ENCODE measurements at places on chromosomes 6 and 20. TPM values are rescaled to one million over a fixed set of nuclear protein-coding genes. Genes with fewer than 3 reads are reported as not detected.

DNA sequence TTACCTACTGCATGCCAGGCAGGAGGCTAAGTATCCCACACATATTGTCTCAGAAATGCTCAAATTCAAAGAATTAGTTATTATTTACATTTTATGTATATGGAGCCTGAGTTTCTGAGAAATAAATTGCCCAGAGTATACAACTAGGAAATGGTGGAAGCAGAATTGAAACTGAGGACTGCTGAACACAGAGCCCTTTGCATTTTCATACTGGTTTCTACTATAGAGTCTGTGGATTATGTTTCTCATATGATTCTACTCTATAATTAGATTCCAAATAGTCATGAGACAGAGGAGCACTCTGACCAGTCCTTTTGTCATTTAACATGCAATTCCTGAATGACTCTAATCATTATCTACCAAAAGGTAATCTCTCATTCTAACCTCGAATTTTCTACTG is 254.3 kb downstream of the LMBRD1 start:
- H3K27ac ChIP-seq = no peak overlapping the region
- DNase-seq = no peak
- no peaks in the 10 kb centered on the region for H3K36me3 ChIP-seq
- no peaks in the 10 kb centered on the region for H3K4me1 ChIP-seq
- H3K27me3 ChIP-seq = no peaks in the 10 kb centered on the region

DNA sequence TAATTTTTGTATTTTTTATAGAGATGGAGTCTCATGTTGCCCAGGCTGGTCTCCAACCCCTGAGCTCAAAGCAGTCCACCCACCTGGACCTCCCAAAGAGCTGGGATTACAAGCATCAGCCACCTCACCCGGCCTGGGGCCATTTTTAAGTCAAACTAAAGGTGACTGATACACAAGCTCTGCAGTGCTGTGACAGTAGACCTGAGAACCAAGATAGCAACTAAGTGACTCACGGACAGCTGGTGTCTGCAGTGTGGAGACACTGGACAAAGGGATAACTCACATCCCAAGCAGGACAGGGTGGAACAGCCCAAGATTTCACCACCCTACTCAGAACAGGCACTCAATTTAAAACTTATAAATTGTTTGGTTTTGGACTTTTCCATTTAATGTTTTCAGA is 402.5 kb downstream of the CD83 start:
- H3K27ac ChIP-seq = no peak overlapping the region
- H3K36me3 ChIP-seq = no peaks in the 10 kb centered on the region
- no peaks in the 10 kb centered on the region for H3K27me3 ChIP-seq
- H3K4me1 ChIP-seq = no peaks in the 10 kb centered on the region

DNA sequence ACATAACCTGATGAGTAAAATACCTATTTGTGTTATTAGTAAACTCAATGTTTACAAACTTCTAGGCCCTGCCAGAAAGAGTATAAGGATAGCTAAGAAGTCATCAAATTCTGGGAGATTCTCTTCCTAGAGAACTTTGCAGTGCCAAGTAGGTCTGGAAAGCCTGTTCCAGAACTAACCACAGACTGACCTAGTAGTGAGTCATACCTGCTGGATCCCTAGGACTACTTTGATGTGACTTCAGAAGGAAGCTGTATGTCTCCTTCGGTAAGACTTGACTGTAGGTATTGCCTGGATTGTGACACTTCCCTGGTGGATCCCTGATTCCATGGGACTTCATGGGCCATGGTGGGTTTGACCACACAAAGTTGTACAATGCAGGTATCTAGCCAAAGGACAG is 131.7 kb downstream of the DNAH8 start:
- no peak overlapping the region for H3K4me3 ChIP-seq
- no peak overlapping the region for H3K27ac ChIP-seq
- no peak for DNase-seq

DNA sequence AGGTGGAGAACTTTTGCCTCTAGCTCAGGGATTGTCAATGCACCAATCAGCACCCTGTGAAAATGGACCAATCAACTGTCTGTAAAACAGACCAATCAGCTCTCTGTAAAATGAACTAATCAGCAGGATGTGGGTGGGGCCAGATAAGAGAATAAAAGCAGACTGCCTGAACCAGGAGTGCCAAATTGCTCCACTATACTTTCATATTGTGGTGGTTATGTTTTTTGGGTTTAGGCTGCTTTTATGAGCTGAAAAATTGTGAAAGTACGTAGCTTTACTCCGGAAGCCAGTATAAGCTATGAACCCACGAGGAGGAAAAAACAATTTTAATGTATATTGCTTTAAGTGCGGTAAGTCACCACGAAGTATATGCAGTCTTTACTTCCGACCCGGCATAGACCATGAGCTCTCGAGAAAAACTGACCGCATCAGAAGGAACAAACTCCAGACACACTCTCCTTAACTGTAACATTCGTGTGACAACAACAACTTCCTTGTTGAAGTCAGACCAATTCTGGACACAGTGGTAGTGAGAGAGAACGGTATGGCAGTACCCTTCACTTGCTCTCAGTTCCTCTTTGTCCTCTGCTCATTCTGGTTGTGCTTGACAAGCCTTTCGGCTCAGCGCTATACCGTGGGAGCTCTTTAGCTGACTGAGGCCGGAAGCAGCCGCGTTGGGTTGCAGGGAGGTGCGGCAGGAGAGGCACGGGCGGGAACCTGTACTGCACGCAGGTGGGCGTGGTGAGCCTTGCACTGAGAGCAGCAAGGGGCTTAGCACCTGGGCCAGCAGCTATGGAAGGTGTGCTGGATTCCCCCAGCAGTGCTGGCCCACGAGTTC is 81.9 kb upstream of the E2F3 start:
- H3K27ac ChIP-seq = no peak overlapping the region
- peaks cover 8% of the 10 kb centered on the region for H3K4me1 ChIP-seq
- H3K27me3 ChIP-seq = no peaks in the 10 kb centered on the region
- no peak for DNase-seq
- H3K4me3 ChIP-seq = no peak overlapping the region
- H3K36me3 ChIP-seq = no peaks in the 10 kb centered on the region

- H3K36me3 ChIP-seq = no peaks in the 10 kb centered on the region
- peaks cover 4% of the 10 kb centered on the region for H3K4me1 ChIP-seq
- DNase-seq = no peak
- no peak overlapping the region for H3K27ac ChIP-seq
- no peak overlapping the region for H3K4me3 ChIP-seq
These were observed 37.2 kb downstream of the SCML4 start for GRCh38 chr6:107786709-107787588.

DNA sequence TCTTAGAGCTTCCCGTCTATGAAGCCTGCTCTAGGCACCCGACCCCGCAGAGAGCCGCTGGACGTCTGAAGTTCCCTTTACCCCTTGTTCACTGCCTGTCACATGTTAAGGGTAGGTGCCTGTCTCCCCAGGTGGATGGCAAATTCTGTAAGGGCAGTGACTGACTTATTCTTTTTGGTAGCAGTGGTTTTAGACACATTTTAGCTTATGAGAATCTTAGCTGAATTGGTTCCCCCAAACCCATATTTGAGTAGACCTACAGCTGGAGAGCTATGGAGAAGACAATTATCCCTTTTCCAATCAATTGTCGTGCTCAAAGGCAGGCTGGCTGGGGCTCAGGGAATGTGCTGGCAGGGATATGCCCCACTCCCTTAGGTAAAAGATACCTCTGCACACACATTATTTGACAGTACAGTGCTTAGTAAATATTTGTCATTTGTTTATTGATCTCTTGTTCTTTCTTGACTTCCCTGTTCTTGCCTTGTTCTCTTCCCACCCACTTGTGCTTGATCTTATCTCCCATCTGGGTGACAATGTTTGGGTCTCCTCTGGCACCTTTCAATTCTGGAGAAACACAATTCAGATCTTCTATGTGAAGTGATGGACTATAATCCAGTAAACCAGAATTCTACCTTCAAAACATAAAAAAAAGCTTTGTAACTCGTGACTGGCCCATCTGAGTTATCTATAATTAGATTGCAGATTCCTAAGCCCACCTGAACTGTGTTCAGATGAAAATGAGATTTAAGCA is 114.3 kb upstream of the SLC2A12 start:
- no peaks in the 10 kb centered on the region for H3K4me1 ChIP-seq
- H3K27ac ChIP-seq = no peak overlapping the region
- no peaks in the 10 kb centered on the region for H3K36me3 ChIP-seq
- no peak for DNase-seq
- H3K27me3 ChIP-seq = no peaks in the 10 kb centered on the region

- no peaks in the 10 kb centered on the region for H3K36me3 ChIP-seq
- H3K4me1 ChIP-seq = no peaks in the 10 kb centered on the region
- H3K27me3 ChIP-seq = no peaks in the 10 kb centered on the region
- no peak overlapping the region for H3K4me3 ChIP-seq
- DNase-seq = no peak
These were observed 189.1 kb upstream of the EYS start for GRCh38 chr6:65896140-65896539.

GRCh38 chr6:163892824-163893561 is 478.5 kb downstream of the QKI start:
- DNase-seq = no peak
- no peaks in the 10 kb centered on the region for H3K4me1 ChIP-seq
- no peaks in the 10 kb centered on the region for H3K36me3 ChIP-seq
- no peak overlapping the region for H3K27ac ChIP-seq
- H3K4me3 ChIP-seq = no peak overlapping the region
- no peaks in the 10 kb centered on the region for H3K27me3 ChIP-seq

DNA sequence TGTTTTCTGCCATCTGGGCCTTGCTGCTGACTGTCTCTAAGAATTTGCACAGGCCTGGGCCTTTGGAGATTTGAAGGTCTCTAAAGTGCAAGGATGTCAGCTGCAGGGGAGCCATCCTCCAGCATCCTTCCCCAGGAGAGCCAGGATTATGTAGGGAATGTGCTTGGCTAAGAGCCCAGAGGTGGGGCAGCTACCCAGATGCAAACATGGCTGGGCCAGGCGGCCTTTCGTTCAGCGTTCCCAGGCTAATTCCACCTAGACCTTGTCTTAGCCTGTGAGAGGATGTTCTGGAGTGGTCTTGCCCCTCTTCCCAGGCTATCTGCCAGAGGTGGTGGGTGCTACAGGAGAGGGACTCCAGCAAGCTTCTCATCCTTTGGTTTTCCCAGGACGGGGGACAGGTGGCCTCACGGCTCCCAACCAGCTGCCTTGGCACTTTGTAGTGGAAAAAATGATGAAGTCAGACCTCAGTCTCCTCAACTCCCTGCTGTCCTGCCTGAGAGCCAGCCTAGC is 7.7 kb upstream of the PTGIS start:
- H3K4me3 ChIP-seq = no peak overlapping the region
- no peaks in the 10 kb centered on the region for H3K36me3 ChIP-seq
- peaks cover 14% of the 10 kb centered on the region for H3K4me1 ChIP-seq
- no peaks in the 10 kb centered on the region for H3K27me3 ChIP-seq
- no peak overlapping the region for H3K27ac ChIP-seq

GRCh38 chr20:38935285-38935684 is 9.1 kb downstream of the FAM83D start:
- no peaks in the 10 kb centered on the region for H3K36me3 ChIP-seq
- DNase-seq = no peak
- H3K27me3 ChIP-seq = no peaks in the 10 kb centered on the region
- no peak overlapping the region for H3K4me3 ChIP-seq
- no peak overlapping the region for H3K27ac ChIP-seq
- H3K4me1 ChIP-seq = peaks cover 44% of the 10 kb centered on the region

DNA sequence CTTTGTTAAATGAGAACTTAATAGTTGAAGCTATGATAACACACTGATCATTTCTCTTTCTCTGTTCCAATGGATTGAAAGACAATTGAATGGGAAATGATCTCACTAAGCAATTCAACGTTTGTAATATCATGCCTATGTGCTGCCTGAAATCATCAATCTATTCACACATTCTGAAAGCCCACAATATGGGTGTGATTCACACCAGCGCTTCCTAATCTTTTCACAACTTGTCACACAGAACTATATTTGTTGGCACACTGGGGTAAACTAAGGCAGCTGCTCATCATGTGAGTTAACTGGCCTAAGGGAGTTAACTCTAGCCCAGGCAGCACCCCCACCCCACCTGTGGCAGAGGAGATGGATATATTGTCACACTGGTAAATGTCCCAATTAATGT is 37.1 kb upstream of the UTRN start:
- no peak overlapping the region for H3K4me3 ChIP-seq
- no peaks in the 10 kb centered on the region for H3K4me1 ChIP-seq
- no peaks in the 10 kb centered on the region for H3K36me3 ChIP-seq

GRCh38 chr6:33915134-33915533 is 111.3 kb upstream of the MLN start:
- H3K4me3 ChIP-seq = no peak overlapping the region
- DNase-seq = no peak
- H3K36me3 ChIP-seq = no peaks in the 10 kb centered on the region
- H3K27me3 ChIP-seq = no peaks in the 10 kb centered on the region
- H3K4me1 ChIP-seq = no peaks in the 10 kb centered on the region

- H3K4me1 ChIP-seq = no peaks in the 10 kb centered on the region
- no peak overlapping the region for H3K4me3 ChIP-seq
- no peak for DNase-seq
- H3K27ac ChIP-seq = no peak overlapping the region
These were observed 40.4 kb downstream of the MDGA1 start for GRCh38 chr6:37657112-37657886.

GRCh38 chr20:25238319-25239037 is 9.4 kb upstream of the PYGB start:
- DNase-seq = no peak
- no peak overlapping the region for H3K27ac ChIP-seq
- H3K27me3 ChIP-seq = no peaks in the 10 kb centered on the region
- no peaks in the 10 kb centered on the region for H3K36me3 ChIP-seq
- H3K4me3 ChIP-seq = no peak overlapping the region

- no peaks in the 10 kb centered on the region for H3K27me3 ChIP-seq
- no peak overlapping the region for H3K4me3 ChIP-seq
- DNase-seq = no peak
- no peak overlapping the region for H3K27ac ChIP-seq
- no peaks in the 10 kb centered on the region for H3K36me3 ChIP-seq
- no peaks in the 10 kb centered on the region for H3K4me1 ChIP-seq
These were observed 19.8 kb downstream of the ATG5 start for GRCh38 chr6:106305740-106306139.

DNA sequence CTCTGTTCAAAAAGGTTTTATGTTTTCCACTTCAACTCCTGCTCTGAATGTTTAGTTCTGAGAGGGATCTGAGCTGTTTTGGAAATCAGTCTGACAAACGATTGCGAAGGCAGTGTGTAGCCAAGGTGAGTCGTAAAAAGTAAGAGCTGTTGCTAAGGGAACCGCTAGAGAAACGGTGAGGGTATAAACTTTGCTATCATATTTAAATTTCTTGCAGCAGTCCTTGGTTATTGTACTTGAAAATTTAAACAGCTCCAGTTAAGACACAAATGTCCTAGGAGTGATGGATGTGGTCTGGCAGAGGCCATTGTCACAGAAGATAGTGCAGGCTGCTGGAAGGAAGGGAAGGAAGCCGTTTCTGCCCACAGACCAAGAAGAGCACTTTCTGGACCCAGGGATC is 64.9 kb upstream of the CITED2 start:
- peaks cover 7% of the 10 kb centered on the region for H3K4me1 ChIP-seq
- no peak for DNase-seq
- no peaks in the 10 kb centered on the region for H3K36me3 ChIP-seq
- H3K4me3 ChIP-seq = no peak overlapping the region

Gene TREM2
- total RNA-seq = not detected

Gene SLC13A3
- total RNA-seq = 4.5 TPM

Gene CALHM5
- 0.07 TPM for total RNA-seq

Gene CGA
- not detected for total RNA-seq

Gene FAXC
- total RNA-seq = 23.0 TPM

Gene PPP1R16B
- total RNA-seq = 1.6 TPM

Gene GGTLC1
- total RNA-seq = not detected

Gene PDCD2
- total RNA-seq = 96.4 TPM

Gene KCNB1
- 0.97 TPM for total RNA-seq

Gene PCIF1
- total RNA-seq = 9.5 TPM
